ENCODE measurements at places on chromosomes 13 and 19. TPM values are rescaled to one million over a fixed set of nuclear protein-coding genes. Genes with fewer than 3 reads are reported as not detected.
A peak's percentile ranks its signal among the peaks of the same experiment; 100 is the strongest.

DNA sequence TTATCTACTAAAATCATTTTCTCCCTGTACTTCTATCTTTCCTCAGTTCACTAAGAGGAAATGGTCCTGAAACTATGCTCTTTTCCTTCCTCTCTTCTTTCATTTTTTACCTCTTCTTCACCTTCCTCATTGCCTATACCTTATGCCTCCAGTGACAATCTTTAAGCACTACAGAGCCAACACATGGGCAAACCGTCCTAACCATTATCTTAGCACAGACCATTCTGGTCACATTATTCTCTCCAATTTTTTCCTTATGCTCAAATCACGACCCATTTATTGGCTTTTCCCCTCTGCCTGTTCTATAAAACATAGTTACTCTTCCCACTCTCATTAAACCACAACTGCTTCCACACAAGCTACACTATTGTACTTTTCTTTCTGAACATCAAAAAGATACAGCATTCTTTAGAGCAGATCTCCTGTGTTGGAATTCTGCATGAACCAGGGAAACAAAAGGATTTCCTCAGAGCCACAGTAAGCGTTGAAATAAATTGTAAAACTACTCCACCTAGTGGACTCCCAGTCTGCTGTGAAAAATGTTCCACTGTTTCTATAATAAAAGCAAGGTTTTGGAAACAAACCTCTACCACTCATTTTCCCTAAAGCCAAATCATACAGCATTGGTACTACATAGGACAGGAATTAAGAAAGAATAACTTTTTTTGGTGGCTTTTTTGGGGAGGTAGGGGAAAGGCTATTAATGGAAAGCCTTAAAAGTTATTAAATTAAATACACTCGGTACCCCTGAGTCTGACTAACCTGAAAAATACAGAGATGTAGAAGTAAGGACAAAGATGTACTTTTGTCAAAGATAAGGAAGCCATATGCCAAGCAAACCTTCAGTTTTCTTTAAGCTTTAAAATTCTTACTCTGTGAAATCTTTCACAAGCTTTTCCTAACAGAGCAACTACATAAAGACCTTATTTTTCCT, 19.5 kb downstream of the NUFIP1 start:
- DNase-seq, result no peak
- H3K4me3 ChIP-seq, result peak overlapping the region; percentile 8
- H3K36me3 ChIP-seq, result peaks cover 6% of the 10 kb centered on the region
- no peaks in the 10 kb centered on the region for H3K4me1 ChIP-seq
- H3K27ac ChIP-seq, result peak overlapping the region; percentile 62

- no peak for DNase-seq
- no peak overlapping the region for H3K4me3 ChIP-seq
- no peaks in the 10 kb centered on the region for H3K27me3 ChIP-seq
Measured at GRCh38 chr13:97379386-97379785, 54.6 kb upstream of the RAP2A start.

DNA sequence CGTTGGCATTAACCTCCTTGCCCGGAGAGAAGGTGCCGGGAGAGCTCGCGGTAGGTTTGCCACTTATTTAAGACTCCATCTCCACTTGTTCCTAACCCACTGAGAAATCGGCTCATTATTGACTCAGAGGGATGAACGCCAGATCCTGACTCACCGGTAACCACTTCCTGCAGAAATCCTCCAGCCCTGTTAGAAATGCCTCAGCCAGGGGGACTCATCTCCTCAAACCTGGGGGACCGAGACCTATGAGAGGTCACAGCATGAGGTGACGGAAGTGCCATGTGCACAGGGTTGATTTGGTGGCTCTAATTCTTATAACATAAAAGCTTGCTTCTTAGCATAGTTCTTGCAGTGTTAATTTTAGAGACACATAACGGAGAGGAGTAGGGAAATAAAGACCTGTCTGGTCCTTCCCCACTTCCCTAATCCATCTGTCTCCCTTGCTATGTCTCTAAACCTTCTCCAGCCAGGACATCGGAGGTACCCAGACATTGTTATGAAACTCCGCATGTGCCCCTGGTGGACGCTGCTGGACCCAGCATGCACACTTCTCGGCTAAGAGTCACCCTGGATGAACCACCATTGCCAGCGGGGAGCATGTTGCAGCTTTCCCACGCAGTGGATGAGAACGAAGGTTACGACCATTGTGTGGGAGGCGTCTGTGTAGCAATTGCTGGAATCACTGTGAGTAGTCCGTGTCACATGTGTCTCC, 158.9 kb downstream of the EFNB2 start:
- H3K27me3 ChIP-seq, result no peaks in the 10 kb centered on the region
- no peaks in the 10 kb centered on the region for H3K36me3 ChIP-seq
- H3K4me3 ChIP-seq, result no peak overlapping the region

GRCh38 chr13:85417807-85418206, 381.4 kb downstream of the SLITRK6 start:
- H3K27me3 ChIP-seq, result no peaks in the 10 kb centered on the region
- no peaks in the 10 kb centered on the region for H3K36me3 ChIP-seq
- no peak for DNase-seq
- no peak overlapping the region for H3K27ac ChIP-seq
- H3K4me3 ChIP-seq, result no peak overlapping the region

DNA sequence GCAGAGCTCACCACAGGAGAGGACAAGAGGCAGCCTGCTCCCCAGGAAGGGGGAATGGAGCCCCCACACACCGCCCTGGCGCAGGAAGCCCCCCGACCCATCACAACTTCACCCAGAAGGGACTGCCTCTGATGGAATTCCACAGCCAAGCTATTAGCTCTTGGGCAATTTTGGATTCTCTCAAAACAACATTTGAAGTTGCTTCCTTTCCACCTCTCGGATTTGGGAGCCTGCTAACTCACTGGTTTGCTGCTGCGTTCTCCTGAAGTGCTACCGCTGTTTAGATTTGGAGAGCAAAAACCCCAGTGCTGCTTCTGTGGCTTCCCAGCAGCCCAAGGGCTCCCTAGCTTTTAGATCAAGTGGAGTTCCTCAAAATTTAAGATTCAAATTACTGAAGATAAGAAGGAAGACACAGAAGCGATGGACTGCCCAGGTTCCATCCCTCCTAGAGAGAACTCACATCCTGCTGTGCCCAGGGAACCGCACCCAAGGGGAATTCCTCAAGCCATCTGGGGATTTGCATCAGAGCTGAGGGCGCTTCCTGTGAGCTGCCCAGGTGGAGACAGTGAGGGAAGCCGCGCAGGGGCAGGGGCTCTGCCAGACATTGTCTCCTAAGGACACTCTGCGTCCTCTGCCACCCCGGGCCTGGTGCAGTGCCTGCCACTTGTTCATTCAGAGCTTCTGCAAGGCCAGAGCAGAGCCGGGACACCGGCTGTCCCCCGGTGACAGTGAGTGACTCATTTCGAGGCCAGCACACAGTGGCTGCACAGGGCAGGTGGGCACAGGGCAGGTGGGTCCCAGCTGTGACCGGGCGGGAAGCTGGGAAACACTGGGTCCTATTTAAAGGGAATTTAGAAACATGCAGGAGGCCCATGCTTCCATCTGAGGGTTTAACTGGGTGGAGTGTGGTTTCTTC, 45.5 kb downstream of the COL4A1 start:
- no peaks in the 10 kb centered on the region for H3K36me3 ChIP-seq
- DNase-seq, result peak; percentile 59
- H3K27ac ChIP-seq, result peak overlapping the region; percentile 79
- H3K4me3 ChIP-seq, result no peak overlapping the region

GRCh38 chr19:14053500-14053899, 8.4 kb downstream of the PALM3 start:
- DNase-seq, result no peak
- H3K27me3 ChIP-seq, result no peaks in the 10 kb centered on the region
- H3K27ac ChIP-seq, result no peak overlapping the region

GRCh38 chr13:109381546-109382180, 404.7 kb downstream of the IRS2 start:
- DNase-seq, result no peak
- H3K4me1 ChIP-seq, result peaks cover 5% of the 10 kb centered on the region
- H3K27ac ChIP-seq, result no peak overlapping the region
- H3K36me3 ChIP-seq, result no peaks in the 10 kb centered on the region
- no peaks in the 10 kb centered on the region for H3K27me3 ChIP-seq
- H3K4me3 ChIP-seq, result no peak overlapping the region

DNA sequence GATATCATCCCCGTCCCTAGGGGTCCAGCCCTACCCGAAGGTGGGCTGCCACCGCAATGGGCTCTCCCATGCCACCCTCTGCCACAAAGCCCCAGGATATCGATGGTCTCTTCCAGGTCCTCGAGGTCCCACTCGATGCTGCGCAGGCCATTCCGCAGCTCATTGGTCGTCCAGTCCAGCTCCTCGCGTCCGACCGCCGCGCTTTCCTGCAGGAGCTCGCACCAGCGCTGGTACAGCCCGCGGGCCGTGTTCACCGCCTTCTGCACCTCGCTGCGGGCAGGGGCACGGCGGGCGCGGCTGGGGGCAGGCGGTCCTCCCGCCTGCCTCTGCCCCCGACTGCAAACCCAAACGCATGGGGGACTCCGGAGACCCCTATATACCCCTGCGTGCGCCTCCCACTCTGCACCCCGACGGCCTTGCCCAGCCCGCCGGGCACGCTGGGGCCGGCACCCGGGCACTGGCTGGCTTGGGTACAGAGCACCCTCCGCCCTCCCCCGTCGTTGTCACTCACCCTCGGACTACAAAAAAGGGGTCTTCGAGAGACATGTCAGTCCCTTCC, 468 bp downstream of the STX10 start:
- peak overlapping the region; percentile 92 for H3K4me3 ChIP-seq
- DNase-seq, result peak; percentile 14
- peaks cover 20% of the 10 kb centered on the region for H3K36me3 ChIP-seq

DNA sequence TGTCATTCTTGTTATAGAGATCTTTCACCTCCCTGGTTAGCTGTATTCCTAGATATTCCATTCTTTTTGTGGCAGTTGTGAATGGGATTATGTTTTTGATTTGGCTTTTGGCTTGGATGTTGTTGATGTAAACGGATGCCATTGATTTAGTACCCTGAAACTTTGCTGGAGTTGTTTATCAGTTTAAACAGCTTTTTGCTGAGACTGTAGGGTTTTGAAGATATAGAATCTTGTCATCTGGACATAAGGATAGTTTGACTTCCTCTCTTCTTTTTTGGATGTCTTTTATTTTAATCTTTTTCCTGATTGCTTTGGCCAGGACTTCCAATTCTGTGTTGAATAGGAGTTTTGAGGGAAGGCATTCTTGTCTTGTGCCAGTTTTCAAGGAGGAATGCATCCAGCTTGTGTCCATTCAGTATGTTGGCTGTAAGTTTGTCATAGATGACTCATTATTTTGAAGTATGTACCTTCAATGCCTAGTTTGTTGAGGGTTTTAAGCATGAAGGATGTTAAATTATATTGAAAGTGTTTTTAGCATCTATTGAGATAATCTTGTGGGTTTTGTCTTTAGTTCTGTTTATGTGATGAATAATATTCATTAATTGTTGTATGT, 16.8 kb downstream of the ZNF431 start:
- H3K4me1 ChIP-seq, result no peaks in the 10 kb centered on the region
- DNase-seq, result no peak

DNA sequence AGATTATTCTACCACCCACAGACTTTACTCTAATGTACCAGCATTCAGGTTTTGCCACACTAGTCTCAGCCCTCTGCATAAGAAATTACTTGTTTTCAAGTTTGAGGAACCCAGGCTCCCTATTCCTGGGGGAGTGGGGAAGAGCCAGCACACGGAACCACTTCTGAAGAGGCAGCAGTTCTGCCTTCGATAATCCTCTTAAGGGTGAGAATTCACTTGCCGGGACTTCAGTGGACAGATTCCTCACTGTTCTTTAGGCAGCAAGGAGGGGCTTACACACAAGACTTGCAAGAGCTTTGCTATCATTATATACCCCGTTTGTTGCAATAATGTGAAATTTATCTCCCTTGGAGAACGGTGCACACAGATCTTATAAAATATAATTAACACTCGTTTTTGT, 133.1 kb downstream of the ABCC4 start:
- H3K4me1 ChIP-seq, result no peaks in the 10 kb centered on the region
- DNase-seq, result no peak
- H3K36me3 ChIP-seq, result no peaks in the 10 kb centered on the region
- no peaks in the 10 kb centered on the region for H3K27me3 ChIP-seq
- H3K4me3 ChIP-seq, result no peak overlapping the region

DNA sequence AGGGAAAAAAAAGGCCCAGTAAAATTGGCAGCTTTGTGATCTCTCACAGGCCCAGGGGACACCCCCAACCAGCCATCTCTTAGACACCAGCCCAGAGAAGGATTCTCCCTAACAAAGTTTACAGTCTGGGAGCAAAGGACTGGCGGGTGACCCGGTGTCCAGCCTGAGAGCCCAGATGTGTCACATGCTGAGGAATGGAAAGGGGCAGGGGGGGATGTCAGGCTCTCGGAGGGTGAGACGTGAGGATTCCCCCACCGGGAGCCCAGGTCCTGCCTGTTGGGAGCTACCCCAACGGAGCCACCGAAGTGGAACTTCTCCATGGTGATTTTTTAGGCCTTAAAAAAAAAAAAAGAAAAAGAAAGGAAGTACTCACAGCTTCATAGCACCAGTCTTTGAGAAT, 4.8 kb upstream of the CTXN1 start:
- no peak for DNase-seq
- H3K27me3 ChIP-seq, result no peaks in the 10 kb centered on the region
- peaks cover 9% of the 10 kb centered on the region for H3K4me1 ChIP-seq
- no peak overlapping the region for H3K4me3 ChIP-seq

- H3K27me3 ChIP-seq, result no peaks in the 10 kb centered on the region
- no peak for DNase-seq
- no peak overlapping the region for H3K27ac ChIP-seq
- H3K4me3 ChIP-seq, result no peak overlapping the region
- no peaks in the 10 kb centered on the region for H3K4me1 ChIP-seq
Measured at GRCh38 chr13:30170569-30170968, 136.8 kb downstream of the KATNAL1 start.

DNA sequence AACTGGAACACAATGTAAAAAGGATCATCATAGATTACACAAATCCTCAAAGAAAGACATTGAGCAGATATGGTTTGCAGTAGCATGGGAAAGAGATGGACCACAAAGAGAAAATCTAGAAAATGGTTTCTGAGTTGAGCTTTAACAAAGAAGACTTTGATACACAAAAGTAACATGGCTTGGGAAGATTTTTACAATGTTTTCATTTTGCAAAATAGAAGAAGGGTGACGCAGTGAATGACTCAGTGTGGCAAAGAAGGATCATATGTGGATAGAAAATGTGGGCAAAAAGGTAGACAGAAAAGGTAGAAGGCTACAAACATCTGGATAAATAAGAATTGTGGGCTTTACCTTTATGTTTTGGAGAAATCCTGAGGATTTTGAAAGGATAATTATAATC, 1220.5 kb downstream of the PCDH17 start:
- H3K4me3 ChIP-seq, result no peak overlapping the region
- no peaks in the 10 kb centered on the region for H3K4me1 ChIP-seq
- no peaks in the 10 kb centered on the region for H3K27me3 ChIP-seq
- no peak overlapping the region for H3K27ac ChIP-seq
- DNase-seq, result no peak
- no peaks in the 10 kb centered on the region for H3K36me3 ChIP-seq

The NPAS1 gene
- not detected for total RNA-seq

The RASAL3 gene
- 4.4 TPM for total RNA-seq

The GGN gene
- total RNA-seq, result 46.9 TPM

The MBD3L2 gene
- not detected for total RNA-seq

The CCDC106 gene
- 27.6 TPM for total RNA-seq

The TINCR gene
- total RNA-seq, result not detected

The ZNF441 gene
- 0.85 TPM for total RNA-seq

The OR7A5 gene
- not detected for total RNA-seq

Data from ascending aorta (tissue), 2 donors.